ENCODE measurements at places on chromosomes 1 and 21. TPM values are rescaled to one million over a fixed set of nuclear protein-coding genes. Genes with fewer than 3 reads are reported as not detected.
A peak's percentile ranks its signal among the peaks of the same experiment; 100 is the strongest.

GRCh38 chr1:234931404-234931973 lies 197.1 kb downstream of the TOMM20 start:
- no peak for ATAC-seq

HIVEP3 gene
- 5.6 TPM for total RNA-seq

TMEM200B gene
- 0.53 TPM for total RNA-seq

SDF4 gene
- total RNA-seq = 49.9 TPM

GRCh38 chr1:90925928-90926869 lies 95.6 kb downstream of the ZNF644 start:
- peak; percentile 35 for ATAC-seq

DNA sequence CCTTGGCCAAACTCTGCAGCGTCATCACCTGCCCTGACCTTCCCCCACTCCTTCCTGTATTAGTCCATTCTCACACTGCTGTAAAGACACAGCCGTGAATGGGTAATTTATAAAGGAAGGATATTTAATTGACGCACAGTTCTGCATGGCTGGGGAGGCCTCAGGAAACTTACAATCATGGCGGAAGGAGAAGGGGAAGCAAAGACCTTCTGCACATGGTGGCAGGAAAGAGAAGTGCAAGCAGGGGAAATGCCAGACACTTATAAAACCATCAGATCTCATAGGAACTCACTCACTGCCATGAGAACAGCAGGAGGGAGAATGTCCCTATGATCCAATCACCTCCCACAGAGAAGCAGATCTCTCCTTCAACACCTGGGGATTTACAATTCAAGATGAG lies 408.5 kb downstream of the PTPRU start:
- ATAC-seq = no peak

KRTAP10-8 gene
- total RNA-seq = 0.47 TPM

BATF3 gene
- total RNA-seq = 1.8 TPM

HMCN1 gene
- 1.3 TPM for total RNA-seq

DNA sequence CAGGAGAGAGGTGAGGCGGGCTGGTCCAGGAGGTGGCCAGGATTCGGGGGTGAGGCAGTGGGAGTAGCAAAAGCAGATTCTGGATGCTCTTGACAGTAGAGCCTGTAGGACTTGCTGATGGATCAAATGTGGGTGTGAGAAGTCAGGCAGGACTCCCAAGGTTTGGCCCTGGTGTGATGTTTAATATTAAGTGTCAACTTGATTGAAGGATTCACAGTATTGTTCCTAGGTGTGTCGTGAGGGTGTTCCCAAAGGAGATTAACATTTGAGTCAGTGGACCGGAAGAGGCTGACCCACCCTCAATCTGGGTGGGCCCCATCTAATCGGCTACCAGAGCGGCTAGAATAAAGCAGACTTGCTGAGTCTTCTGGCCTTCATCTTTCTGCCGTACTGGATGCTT lies 6.8 kb upstream of the RAB4A start:
- ATAC-seq = peak; percentile 50

DNA sequence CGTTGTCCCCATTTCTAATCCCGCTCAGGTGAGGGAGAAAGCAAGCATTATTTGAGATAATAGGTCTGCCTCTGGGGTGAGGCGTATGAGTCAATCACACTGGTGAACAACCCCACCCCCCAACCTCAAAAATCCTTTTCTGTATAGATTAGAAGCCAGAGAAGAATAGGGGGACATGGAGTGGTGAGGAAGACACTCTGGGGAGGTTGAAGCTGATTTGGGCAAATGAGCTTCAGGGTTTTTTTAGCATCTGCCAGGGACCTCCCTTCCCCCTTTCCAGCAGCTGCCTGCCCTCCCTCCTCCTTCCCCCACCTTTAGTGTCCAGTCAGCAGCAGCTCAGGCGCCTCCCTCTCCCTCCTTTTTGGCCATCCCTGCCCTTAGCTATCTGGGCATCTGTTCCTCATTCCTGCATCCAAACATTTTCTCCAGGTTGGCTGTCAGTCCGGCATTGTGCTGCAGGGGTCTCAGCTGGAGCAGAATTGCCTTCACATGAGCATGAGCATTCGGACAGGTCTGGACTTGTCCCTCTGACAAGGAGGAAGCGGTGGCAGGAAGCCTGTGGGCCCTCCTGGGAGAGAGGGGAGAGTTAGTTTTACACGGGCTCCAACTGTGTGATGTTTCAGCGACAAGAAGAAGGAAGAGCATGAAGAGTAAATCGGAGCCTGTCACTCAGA lies 30.8 kb upstream of the PTGFRN start:
- ATAC-seq = peak; percentile 71

DNA sequence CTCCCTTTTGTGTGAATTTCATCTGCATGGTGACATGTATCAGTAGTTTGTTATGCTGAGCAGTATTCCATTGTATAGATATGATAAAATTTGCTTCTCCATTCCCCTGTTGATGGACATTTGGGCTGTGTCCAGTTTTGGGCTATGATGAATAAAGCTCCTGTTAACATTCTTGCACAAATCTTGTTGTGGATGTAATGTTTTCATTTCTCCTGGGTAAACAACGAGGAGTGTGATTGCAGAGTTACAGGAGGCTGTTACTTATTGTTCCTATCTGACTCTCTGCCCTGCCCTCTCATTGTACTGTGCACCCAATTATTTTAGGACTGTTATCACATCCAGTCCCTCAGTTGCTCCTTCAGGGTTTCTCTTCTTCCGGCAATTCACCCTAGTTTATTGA lies 24.2 kb downstream of the MAPKAPK2 start:
- no peak for ATAC-seq

- ATAC-seq = peak; percentile 50
Measured at GRCh38 chr1:77051425-77051824, 167.8 kb downstream of the PIGK start.

CENPL gene
- 3.7 TPM for total RNA-seq

DNA sequence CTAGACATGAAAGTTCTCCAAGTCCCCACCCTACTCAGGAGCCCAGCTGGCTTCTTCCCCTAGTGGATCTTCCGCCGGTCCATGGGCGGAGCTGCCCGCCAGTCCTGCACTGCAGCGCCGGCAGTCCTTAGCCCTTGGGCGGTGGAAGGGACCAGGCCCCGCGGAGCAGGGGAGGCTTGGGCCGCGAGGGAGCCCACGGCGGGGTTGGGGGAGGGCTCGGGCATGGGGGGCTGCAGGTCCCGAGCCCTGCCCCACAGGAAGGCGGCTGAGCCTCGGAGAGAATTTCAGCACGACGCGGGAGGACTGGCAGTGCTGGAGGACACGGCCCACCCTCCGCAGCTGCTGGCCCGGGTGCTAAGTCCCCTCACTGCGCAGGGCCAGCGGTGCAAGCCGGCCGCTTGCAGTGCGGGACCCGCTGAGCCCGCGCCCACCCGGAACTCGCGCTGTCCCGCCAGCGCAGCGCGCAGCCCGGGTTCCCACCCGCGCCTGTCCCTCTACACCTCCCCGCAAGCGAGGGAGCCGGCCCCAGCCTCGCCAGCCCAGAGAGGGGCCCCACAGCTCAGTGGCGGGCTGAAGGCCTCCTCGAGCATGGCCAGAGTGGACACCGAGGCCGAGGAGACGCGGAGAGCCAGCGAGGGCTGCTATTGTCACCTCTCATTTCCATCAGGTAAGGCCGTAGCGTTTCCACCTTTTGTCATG lies 1398.6 kb downstream of the MRPL39 start:
- ATAC-seq = no peak

EPS8L3 gene
- 1.0 TPM for total RNA-seq

DNA sequence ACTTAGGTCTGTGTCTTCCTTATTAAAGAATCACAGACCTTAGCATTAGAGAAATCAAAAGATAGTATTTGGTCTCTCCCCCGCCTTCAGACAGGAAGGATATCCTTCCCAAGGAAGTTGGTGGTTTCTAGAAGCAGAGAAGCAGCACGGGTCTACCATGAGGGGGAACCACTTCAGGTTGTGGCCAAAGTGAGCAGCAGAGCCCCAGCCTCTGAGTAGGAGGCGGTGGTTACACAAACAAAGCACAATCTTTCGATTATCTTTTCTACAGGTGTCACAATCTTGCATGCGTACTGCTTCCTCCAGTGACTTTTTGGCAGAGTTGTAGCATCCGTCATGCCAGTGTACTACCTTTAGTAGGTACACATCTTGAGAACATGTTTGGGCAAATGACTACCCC lies 8.8 kb downstream of the PGLYRP4 start:
- ATAC-seq = no peak

DNA sequence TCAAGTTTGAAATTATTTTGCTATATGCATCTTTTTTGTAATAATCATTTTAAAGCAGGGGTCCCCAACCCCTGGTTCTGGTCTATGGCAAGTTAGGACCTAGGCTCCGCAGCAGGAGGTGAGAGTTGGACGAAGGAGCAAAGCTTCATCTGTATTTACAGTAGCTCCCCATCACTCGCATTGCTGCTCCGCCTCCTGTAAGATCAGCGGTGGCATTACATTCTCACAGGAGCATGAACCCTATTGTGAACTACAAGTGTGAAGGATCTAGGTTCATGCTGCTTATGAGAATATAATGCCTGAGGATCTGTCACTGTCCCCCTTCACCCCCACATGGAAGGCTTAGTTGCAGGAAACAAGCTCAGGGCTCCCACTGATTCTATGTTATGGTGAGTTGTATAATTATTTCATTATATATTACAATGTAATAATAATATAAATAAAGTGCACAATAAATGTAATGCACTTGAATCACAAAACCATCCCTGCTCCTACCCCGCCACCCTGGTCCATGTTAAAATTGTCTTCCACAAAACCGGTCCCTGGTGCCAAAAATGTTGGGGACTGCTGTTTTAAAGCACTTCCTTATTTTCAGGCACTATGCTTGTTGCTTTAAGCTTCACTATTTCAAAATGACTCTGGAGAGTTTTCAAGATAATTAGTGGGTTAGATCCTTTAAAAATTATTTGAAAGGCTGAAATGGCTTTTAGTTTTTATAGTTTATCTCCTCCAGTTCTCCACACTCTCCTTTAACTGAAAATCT lies 74.8 kb downstream of the PLA2G4A start:
- ATAC-seq = no peak

DNA sequence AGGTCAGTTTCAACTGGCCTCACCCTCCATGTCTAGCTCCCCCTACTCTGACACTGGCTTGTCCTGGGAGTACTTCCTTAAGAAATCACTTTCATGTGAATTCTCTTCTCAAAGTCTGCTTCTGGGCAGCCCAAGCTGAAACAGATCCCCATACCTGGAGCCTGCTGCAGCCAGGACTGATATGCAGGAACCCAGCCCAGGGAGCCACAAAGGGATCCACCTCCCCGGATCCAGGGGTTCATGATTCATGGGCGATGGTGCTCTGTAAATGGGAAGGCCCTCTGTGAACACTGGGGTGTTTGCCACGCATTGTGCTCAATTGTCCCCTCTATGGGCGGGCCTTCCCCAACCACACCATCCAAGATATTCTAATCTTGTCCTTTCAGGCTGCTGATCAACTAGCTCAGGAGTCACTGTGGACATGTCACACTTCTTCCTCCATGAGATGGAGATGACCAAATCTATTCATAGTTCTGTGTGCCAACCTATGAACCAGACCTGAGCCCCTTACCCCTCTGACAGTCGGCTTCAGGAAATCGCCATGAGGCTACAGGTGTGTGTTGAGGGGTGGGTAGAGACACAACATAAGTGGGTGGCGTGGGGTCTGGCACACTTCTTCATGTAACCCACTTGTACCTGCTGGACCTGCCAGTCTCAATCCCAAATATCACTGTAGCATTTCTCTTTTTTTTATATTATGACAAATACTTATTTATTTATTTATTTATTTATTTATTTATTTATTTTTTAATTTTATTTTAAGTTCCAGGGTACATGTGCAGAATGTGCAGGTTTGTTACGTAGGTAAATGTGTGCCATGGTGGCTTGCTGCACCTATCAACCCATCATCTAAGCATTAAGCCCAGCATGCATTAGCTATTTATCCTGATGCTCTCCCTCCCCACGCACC lies 41.8 kb downstream of the RUNX3 start:
- ATAC-seq = no peak

RGL1 gene
- 9.1 TPM for total RNA-seq

FBLIM1 gene
- total RNA-seq = 4.0 TPM

GRCh38 chr1:206554211-206554610 lies 46.9 kb downstream of the RASSF5 start:
- no peak for ATAC-seq

DNA sequence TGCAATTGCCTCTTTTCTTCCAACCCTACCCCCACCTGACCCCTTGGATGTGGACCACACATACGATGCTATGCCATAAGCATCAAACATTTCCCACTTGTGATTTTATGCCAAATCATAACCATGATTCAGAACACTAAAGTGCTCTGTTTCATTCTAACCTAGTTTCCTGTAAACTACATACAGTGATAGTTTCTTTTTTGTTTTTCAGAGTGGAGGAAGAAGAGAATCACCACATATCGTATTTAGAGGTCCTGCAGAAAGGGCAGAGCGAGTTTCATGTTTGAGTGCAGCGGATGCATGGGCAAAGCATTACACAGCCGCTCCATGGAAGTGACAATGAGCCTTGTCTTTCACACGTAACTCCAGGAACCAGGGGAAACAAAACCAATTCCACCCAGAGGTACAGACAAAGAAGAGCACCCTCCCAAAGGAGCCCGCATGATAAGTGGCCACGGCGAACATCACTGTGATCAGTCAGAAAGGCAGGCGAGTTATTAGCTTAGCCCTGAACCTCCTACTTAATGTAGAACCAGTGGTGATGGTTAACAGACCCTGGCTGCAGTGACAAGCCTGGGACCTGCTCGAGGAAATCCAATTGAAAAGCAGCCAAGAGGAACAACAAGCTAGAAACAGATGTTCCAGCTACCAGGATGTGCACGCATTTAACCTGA lies 64.0 kb upstream of the ZNF281 start:
- no peak for ATAC-seq

DNA sequence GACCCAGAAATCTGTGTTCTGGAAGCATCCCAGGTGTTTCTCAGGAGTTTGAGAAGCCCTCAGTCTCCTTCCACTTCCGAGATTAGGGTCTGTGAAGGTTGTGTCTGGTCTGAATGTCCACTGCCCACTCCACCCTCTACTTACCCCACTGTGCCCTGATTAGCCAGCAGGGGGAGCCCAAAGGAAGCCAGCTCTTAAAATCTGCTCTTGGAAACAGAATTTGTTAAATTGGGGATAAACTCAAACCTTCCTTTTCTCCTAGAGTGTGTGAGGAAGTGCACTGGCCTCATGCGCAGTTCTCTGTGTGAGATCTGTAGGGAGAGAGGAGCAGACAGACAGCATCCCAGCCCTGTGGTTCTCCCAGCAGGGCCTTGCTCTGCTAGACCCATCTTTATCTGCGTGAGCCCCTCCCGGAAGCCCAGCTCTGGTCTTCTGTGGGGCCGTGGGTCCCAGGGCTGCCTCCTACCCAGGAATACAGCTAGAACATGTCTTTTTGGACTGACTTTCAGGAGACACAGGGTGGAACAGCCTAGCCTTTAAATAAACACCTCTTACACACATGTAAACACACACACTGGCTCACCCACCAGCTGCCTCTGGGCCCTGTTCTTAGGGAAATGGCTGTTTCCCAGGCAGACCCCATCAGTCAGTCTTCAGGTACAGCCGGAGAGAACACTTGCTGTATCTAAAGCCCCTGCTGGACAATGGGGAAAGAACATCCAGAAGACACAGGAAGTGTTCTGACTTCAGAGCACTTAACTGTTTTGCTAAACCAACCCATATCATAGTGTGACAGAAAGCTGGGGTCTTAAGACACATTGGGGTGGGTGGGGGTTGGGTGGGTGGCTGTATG lies 52.2 kb downstream of the SMYD2 start:
- ATAC-seq = no peak

KIF26B gene
- total RNA-seq = 13.3 TPM

OR14A2 gene
- total RNA-seq = 0.36 TPM

Data from motor neuron (in vitro differentiated cells).